EL (cell line): ENCODE measurements at places on chromosomes 1 and 21.

DNA sequence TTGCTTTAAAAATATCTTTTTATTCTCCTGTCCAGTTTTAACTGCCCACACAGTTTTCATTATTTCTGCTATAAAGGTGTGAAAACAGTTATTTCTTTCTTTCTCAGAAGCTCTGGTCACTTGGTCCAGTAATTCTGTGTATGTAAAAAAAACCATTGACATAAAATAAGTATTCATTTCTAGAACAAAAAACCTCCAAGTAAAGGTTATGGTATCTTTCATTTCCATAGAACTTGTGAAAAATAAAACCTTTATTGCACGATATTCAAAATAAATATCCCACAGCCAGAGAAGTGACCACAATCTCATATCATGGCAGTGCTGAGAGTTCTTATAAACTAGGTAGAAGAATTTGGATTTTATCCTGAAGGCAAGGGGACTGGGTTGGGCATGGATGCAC lies 96.9 kb upstream of the TNFSF4 start:
- no peak for DNase-seq

DNA sequence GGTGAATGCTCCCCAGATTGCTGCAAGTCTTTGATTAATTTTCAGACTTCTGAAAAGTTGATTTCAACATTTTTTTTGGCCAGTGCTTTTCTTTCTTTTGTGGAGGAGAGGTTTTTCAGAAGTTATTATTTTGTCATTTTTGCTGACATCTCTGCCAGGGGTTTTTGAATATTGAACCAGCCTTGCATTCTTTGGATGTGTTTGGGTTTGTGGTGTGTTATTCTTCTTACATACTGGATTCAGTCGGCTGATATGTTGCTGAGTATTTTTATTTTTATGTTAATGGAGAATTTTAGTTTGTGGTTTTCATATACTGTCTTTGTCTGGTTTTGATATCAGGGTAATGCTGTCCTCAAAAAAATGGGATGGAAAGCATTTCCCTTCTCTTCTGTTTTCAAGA lies 25.3 kb downstream of the OBSCN start:
- no peak for DNase-seq

DNA sequence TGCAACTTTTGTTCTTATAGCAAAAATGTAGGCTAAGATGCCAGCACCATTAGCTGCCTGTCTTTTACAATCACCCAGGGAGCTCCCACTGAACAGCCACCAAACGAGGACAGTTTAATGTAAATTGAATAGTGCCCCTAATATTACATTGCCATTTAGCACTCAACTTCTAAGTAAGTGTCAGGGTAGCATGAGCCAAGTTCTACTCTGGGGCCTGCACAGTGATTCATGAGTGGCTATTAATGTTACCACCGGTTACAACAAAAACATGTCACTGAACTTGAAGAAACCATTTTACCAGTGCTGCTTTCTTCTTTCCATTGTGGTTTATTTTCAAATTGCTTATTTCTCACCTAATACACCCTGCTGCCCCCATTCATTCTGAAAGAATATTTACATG lies 295.6 kb upstream of the RRP15 start:
- no peak for DNase-seq

DNA sequence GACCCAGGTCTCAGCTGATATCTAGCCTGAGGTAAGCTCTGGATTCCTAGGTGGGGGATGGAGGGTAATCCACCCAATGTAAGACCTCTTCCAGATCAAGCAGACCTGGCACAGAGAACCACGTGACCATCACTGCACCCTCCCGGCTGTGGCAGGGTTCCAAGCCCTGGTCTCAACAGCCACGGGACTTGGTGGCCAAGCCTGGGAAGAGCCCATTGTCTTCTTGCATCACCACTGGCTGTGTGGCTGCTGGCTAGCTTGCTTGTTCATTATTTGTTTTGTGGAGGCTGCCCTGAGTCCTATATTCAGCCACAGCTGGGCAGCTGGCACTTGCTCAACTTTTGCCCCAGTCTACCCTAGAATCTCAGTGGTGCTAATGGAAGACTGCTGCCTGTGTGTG lies 24.1 kb upstream of the NFASC start:
- no peak for DNase-seq

GRCh38 chr1:6488602-6489382 lies 2.7 kb downstream of the PLEKHG5 start:
- no peak for DNase-seq
